AG09309 (cell line): ENCODE measurements at places on chromosomes 2 and 18.
A peak's percentile ranks its signal among the peaks of the same experiment; 100 is the strongest.

GRCh38 chr2:201909961-201910361 is 103.6 kb downstream of the CDK15 start:
- DNase-seq: peak; percentile 44

DNA sequence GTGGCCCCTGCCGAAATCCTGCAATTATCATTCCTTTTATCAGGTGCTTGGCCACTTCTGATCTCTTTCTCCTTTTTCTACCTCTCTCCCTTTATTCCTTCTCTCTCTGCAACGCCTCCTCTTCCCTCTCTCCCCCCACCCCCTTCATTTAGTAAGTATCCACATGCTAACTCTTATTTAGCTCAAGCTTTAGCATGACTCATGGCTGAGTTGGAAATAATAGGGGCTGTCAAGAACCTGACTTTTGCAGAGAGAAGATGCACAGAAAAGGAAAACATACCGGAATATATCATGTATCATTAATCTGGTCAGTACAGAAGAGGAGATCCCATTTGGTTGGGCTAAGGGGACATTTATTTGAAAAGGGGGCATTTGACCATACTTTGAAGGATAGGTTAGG is 33.1 kb downstream of the FAM171B start:
- no peak for DNase-seq

DNA sequence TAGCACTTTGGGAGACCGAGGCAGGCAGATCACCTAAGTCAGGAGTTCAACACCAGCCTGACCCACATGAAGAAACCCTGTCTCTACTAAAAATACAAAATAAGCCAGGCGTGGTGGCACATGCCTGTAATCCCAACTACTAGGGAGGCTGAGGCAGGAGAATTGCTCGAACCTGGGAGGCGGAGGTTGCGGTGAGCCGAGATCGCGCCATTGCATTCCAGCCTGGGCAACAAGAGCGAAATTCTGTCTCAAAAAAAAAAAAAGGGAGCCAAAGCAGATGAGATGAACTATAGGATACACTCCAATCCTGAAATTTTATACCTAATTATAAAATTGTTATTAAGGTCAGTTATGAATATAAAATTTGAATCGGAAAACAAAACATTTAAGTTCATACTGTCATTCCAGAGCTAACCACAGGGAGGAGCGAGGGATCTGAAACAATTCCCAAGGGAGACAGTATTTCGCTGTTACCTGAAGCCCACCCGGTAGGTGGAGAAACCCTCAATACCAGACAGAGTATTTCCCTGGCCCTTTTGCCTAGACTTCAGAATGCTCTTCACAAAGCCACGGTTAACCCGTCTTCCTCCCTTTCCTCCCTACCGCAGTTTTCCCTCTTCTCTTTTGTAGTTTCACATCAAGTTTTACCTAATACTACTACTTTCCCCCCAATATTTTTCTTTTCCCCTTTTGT is 1.4 kb downstream of the PPM1G start:
- DNase-seq: no peak

GRCh38 chr18:48136051-48136826 is 205.8 kb upstream of the SMAD2 start:
- DNase-seq: no peak
